Trophoblast cell (in vitro differentiated cells and primary cell): ENCODE measurements at places on chromosomes 1 and 21.

DNA sequence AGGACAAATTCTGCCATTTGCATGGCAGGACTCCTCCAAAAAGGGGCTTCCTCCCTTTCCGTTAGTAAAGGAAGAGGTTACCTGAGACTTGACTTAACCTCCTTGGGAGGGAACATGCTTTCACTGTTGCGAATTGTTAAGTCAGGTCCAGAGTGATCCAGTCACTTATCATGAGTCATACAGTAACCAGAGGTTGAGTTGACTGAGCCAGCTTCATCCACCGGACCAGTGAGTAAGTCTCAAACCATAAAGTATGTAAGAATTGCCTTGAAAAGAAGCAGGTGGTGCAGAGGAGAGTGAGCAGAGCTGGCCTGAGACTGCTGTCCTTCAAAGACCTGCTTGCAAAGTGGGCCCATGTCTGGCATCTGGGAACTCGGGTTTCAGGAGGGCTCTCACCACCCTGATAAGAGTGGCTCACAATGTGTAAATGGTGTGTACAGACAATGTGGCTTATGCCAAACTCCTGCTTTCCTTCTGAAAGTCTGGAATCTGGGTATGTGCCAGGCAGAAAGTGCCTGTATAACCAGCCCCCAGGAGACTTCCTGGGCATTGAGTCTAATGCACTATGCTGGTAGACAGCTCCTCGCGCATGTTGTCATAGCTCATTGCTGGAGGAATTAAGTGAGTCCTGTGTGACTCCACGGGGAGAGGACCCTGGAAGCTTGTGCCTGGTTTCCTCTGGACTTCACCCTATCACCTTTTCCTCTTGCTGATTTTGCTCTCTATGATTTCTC is 84.3 kb upstream of the KLHDC7A start:
- no peak for DNase-seq

DNA sequence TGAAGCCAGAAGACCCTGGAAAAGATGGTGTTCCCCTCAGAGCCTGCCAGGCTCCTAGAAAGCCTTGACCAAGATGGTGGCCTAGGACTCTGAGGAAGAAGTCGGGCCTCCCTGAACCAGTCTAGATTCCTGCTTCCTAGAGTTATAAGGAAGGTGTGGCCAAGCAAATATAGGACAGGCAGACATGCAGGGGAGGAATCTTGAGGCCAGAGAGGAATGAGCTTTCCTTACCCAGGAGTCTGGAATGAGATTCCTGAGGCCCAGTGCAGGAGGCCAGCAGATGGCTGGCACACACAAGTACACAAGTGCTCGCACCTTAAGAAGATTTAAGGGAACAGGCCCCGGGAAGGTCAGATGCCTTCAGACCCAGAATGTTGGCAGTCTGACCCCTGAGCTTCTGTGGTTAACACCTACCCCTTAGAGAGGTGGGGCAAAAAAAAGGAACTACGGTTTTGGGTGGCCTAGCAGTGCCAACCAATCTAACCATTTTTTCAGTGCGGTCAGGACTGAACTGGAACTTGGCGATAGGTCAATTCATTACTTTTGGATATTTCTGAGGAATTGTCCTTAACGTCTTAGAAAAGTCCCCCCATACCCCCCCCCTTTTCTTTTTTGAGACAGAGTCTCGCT is 73.3 kb downstream of the MDM4 start:
- no peak for DNase-seq

DNA sequence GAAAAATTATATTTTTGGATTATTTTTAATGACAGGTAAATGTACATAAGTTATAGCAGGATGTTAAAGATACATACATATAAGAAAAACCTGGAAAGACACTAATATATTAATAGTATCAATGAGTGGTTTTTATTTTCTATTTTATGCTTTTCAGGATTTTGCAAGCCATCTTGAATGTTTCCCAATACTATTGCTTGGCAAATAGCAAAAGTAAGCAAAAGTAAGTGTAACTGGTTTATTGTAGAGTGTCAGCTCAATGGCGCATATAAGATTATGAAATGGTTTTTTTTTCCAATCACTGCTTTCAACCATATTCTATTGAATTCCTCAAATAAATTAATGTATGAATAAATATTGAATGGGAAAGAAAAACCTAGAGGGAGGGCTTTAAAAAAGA is 36.4 kb downstream of the ZNF684 start:
- no peak for DNase-seq

GRCh38 chr1:19467199-19468187 is 17.8 kb downstream of the CAPZB start:
- no peak for DNase-seq

DNA sequence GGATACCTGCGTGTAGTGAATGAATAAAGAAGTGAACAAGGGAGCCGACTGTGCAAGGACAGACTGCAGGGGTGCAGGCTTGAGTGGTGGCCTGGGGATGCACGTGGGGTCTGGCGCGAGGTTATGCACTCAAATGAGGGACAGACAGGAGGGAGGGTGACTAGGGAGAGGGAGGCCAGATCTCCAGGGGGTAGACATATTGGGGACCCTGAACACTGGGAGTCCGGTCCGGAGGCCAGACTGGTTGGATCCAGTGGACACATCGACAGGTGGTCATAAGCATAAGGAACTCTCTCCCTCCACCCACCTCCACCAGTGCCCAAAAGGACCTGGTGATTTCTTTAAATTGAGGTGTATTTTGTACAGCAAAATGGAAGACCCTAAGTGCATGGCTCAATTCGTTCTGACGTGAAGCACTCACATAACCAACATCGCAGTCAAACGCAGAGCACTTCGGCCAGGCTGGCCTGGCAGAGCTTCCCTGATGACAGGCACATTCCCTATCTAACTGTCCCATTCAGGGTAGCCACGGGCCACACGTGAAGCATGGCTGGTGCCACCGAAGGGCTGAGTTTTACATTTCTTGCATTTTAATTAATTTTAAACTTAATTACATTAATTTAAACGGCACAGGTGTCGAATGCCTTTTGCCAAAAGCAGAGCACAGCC is 14.0 kb downstream of the WNT3A start:
- no peak for DNase-seq

DNA sequence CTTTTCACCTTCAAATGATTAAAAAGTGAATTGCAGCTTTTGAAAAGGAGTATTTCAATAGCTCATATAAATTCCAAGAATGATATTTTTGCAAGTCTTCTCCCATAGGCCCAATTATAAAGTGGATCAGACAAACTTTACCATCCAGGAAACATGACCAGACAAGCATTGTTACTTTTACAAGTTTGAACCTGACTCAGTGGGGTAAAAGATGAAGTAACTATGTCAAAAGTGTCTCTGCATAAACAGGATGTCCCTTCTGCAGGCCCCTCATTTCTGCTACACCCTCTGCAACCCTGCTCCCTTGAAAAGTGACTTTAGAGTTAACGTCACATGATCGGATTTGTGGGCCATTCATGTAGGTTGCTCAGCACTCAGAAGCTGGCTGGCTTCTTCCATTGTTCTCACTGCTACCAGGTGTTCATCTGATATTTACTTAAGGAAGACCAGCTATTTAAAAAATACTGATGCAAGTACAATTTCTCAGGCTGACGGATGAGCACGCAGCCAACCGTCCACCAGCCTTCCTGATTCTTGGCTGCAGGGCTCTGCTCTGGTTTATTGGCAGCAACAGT is 32.3 kb downstream of the URB1 start:
- no peak for DNase-seq

DNA sequence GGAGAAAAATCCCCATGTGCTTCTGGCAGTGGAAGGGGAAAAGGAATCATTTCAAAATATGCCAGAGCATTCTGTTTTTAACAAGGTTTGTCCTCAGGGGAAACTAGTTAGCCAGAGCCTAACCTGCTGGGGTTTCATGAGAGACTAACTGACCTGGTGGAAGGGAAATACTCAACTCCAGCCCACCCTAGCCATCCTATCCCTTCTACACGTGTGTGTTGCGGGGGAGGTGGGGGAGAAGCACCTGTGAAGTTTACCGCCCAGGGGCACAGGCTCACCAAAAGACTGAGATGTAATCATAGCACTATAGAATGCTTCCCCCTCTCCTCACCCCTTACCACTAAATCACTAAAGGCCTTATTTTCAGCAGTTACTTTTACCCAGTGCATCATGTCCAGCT is 139.5 kb downstream of the GRIK3 start:
- no peak for DNase-seq
